Activated CD8-positive, alpha-beta memory T cell treated with anti-CD3 and anti-CD28 coated beads, Interleukin-2, amount 50 U/mL, for 4 hours (primary cell): ENCODE measurements at places on chromosomes 1 and 21.

- DNase-seq = no peak
Measured at GRCh38 chr1:200035397-200035955, 8.0 kb downstream of the NR5A2 start.

GRCh38 chr21:25107708-25108107 is 499.6 kb downstream of the MRPL39 start:
- DNase-seq = no peak

DNA sequence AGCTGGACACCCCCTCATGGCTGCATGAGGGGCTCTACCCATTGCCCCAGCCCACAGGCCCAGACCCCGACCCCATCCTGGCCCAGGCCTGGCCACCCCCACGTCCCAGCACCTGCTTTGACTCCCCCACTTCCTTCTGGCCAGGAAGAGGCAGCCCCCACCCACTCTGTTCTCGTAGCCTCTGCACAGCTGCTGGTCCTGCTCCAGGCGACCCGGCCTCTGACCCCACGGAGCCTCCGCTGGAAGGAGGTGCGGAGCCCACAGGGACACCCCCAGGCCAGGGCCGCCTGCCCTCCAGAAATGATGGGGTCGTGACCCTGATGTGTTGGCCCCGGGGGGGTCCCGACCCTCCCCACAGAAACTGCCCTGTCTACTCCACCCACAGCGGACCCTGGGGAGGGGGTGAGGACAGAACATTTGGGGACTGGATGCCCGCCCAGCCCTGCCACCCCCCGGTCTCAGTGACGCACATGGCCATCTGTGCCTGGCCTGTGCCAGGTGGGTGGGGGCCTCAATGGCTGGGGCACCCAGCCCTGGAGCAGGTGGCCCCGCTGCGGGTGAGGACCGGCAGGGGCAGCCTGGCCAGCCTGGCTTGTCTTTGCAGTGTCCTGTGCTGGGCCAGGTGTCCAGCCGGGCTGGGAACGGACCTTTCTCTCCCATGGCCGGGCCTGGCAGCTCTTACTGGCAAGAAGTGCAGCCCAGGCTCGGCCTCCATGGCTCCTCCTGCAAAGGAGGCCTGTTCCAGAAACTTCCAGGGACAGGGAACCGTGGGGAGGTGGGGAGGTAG is 78.6 kb downstream of the MORN1 start:
- DNase-seq = no peak

DNA sequence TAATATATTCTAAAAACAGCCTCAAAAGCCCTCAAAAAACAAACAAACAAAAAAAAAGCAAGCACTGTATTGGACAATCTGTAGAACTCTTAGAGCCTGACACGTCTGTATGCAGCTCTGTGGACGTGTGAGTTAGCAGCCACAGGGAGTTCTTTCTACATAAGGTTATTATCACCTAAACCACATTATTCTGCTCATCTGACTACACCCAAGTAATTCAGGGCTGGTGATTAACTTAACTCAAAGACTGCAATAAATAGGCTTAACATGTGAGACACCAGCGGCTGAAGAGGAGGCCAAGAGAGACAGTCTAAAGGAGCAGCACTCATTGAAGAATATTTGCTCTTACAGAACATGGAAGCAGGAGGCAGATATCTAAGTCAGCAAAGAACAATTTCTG is 316.0 kb downstream of the VAV3 start:
- no peak for DNase-seq

DNA sequence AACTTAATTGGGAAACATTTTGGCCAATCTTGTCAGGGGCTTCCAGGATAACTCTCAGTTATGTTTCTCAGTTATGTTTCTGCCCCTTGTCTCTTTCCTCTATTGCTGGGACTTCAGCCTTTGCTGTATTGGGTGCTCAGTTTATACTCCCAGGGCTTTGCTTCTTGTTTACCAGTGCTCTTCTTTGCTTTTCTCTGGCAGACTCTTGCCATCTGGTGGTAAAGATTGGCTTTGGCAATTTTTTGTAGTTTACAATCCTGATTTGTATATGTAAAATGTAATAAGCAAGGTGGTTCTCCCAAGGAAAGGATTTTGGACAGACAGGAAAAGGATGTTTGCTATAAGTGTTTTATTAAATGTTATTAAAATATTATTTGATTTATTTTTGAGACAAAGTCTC is 37.9 kb downstream of the FABP3 start:
- DNase-seq = no peak

DNA sequence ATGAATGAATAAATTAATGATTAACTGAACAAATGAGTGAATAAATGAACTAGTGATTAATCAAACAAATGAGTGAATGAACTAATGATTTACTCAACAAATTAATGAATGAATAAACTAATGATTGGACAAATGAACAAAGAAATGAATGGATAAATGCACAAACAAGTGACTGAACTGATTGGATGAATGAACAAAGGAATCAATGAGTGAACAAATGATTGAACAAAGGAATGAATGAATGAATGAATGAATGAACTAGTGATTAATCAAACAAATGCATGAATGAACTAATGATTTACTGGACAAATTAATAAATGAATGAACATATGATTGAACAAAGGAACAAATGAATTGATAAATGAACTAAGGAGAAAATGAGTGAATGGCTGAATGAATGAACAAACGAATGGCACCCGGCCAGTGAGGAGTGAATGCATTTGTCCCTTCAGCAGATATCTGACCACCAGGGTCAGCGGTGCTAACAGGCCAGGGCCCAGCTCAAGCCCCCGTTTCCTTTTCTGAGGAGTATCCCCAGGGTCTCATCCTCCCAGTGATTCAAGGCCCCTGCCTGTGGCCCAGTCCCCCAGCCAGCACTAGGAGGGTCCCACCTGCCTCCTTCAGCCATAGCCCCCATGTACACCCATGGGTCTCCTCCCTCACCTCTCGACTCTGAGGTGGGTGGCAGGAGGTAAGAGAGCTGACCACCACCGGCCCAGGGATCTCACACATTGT is 49.9 kb downstream of the WNT9A start:
- peak; percentile 10 for DNase-seq

DNA sequence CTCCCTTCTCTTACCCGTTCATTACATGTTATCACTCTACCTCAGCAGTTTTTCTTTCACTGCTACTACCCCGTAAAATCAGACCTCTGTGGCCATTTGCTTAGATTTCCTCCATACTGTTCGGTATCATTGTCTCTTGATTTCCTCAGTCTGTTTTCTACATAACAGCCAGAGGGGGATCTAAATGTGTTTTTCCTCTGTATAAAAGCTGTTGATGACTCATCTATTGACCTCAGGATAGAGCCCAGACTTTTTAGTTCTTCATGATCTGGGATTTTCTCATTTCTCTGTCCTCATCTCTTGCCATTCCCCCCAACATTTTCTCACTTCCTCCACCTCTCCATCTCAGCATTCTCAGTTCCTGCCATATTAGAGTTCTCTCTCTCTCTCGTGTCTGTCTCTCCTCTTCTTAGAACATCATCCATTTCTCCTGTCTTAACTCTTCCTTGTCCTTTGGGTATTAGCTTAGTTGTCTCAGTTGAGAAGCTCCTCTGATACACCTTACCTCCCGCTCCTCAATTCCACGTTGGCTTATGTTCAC is 10.5 kb downstream of the OTUD3 start:
- no peak for DNase-seq

DNA sequence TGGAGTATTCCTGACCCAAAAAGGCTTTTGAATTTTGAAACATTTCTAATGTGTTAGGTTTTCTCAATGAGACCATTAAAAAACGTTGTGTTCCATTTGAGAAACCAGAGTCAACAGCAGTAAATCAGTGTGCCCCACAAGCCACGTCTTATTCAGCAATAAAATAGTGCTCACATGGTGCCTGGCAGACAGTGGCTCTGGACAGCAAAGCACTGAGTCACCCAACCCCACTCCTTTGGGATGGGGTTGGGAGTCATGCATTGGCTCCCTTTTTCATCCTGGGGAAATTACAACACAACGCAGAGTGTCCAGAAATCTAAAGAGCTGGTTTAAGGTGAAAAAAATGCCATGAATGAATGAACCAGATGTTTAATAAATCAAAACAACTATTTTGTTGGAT is 46.5 kb downstream of the KCNJ15 start:
- DNase-seq = no peak

DNA sequence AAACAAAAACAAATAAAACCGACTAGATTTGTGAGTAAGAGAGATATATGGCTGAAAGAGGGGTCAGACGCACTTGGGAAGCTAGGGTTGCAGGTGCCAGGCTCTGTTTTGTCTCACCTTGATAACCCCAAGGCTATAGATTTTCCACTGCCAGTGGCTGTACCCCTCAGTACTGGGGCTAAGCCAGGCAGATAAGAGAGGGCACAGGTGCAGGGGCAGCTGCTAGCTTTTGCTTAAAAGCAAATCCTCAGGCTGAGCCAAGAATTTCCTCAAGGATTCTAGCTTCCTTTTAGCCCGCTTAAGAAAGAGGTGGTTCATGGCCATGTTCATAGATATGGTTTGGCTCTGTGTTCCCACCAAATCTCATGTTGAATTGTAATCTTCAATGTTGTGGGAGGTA is 57.9 kb downstream of the OVGP1 start:
- no peak for DNase-seq

- no peak for DNase-seq
Measured at GRCh38 chr1:21552715-21553114, 43.5 kb downstream of the ALPL start.

DNA sequence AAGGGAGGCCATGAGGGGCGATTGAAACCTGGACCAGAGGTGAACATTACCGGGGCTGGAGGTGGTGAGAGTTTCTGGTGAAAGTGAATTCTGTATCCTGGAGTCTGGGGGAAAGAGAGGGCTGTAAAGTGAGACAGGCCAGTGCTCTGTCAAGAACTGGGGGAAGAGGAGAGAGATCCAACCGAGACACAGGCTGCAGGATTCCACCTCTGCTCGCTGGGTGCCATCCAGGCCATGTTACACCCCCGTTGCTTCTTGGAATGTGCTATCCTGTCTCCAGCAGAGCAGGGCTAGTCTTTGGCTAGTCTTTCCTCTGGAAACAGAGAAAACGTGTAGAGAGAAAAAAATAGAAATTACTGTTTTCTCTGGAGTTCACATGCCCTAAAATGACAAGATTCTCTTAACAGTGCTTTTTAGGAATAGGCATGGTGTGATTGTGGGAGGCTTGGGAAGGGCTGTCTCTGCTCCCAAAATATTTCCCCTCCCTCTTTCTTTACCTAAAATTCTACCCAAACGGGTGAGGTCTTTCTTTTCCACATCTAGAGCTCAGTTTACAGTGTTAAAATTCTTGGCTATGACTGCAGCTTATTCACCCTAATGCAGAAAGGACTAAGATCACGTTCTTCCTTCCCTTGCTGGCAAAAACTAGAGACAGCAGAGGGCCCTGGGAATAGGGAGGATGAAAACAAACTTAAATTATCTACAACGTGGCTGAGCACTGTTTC is 16.5 kb upstream of the OVAAL start:
- no peak for DNase-seq
